T-helper 1 cell (primary cell): ENCODE measurements at places on chromosomes 4 and X.

- DNase-seq = no peak
These were observed 354.3 kb downstream of the GPAT3 start for GRCh38 chr4:83890231-83890630.

DNA sequence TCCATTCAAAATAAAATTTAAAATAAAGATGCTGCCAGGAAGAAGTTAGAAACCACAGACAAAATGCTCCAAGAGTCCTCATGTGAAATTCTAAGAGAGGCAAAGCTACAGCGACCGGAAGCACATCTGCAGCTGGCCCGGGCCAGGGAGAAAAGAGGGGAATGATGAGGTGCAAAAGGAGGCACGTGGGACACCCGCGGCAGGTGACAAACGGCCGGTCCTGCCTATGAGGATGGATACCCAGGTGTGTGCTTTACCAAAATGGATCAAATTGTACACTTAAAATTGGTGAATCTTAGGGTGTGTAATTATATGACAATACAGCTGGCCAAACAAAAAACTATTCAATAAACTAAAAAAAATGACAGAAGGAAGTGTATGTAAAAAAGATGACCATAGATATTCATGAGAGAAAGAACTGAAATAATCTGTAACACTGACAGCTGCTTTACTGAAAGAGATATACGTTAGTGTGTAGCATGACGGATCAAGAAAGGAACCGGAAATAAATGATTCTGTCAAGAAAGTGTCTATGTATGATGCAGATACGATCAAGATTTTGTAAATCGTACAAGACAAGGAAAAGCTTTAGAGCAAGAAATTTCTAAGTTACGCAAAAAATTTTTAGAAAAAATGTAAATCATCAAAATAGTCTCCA, 29.5 kb downstream of the PPP2R3B start:
- DNase-seq = no peak

DNA sequence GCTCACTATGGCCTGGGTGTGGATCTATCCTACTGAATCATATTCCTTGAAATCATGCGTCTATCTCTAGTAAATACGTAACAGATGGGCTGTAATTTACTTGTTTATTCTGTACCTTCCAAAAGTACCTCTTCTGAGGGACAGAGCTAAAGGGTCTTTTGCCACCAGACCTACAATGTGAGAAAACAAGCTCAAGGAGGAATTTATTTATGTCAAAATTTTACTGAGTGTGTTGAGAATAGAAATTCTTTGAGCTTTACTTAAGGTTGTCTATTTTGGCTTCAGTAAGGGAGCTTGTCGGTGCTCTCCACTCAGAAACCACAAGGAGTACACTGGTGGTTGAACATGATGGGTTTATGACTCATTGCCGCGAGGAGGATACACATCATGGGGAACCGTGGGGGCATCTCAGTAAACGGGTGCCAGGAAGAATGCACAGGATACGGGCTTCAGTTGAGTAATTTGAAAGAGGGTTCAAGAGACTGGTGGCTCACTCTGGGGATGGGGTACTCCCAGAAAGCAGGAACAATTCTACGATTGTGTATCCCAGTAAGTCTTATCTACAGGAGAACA, 3.0 kb downstream of the ANK2 start:
- no peak for DNase-seq

DNA sequence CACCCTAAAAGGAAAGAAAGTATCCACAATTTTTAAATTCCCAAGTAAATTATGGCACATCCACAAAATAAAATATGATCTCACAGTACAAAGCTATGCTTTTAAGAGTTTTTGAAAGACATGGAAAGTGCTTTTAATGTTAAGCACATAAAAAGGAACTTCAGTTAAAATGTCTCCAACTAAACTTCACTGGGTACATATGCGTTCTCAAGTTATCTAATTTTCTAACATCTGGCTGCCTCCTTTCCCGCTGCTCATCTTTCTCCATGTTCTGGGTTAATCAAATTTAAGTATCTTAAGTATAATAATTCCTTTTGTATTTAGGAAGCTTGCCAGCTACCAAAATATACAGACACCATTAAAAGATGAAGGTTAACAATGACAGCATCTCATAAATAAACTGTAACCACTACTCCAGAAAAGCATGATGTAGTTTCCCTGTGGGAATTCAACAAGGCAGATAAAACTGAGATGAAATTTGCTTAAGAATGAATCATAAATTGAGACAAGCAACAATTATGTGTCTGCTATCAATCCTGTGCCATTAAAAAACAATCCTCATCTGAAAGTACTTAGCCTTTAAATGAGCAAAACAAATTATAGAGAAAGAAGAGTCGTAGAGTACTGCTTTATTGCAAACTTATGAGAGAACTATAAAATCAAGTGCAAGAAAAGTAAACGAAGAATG, 25.1 kb downstream of the PRSS12 start:
- no peak for DNase-seq

DNA sequence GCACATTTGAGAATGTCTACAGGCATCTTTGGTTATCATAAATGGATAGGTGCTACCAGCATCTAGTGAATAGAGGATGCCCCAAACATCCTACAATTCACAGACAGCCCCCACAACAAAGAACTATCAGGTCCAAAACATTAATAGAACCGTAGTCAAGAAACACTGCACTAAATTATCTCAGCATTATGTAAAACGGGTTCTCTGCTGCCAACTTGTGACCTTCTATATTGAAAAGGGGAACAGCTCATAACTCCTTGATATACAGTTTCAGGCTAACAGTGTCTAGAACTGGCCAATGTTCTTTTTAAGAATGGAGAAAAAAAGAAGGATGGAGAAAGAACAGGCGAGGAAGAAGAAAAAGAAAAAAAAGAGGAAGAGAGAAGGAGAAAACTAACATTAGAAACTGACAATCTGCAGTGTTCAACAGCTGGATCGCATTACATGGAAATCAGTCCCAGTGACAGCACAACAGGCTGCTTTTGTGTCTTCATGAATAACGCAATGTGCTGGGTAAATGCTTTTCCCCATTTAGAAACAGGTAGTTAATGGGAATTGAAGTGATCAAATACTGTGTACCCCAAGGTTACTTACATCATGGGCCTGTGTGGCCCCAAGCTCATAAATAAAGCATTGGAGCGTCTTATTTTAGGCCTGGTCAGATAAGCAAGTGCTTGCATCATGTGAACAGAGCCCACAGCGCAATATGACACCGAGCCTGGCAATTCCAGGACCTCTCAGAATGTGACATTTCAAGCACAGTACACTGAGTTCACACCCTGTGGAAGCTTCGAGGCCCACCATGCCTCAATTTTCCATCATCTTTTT, 339.5 kb downstream of the DHX15 start:
- DNase-seq = no peak

DNA sequence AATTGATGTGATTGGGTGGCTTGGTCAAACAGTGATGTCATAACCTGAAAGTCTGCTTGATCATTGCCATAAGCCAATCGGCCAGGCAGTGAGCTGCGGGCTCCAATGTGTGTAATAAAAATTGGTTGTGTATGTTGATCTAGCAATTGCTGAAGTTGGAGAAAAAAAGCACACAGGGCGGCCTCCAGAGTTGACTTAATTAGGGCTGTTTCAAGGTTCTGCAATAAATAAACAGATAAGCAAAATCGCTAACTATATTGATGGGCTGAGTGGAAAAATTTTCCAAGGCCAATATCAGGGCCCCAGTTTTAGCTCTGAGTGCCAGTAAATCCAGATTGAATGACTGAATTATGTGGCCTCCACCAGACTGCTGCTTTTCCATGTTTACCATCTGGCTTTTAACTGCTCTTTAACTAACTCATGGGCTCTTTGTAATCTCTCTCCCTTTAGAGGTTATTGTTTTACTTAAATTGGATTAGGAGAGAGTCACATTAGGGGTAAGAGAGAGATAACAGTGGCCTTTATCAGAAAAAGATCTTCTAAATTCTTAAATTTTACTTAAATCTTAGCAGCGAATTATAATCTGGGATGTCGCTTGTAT, 160.6 kb upstream of the WDFY3 start:
- DNase-seq = no peak

- no peak for DNase-seq
These were observed 402.6 kb downstream of the INPP4B start for GRCh38 chr4:142443469-142443868.

DNA sequence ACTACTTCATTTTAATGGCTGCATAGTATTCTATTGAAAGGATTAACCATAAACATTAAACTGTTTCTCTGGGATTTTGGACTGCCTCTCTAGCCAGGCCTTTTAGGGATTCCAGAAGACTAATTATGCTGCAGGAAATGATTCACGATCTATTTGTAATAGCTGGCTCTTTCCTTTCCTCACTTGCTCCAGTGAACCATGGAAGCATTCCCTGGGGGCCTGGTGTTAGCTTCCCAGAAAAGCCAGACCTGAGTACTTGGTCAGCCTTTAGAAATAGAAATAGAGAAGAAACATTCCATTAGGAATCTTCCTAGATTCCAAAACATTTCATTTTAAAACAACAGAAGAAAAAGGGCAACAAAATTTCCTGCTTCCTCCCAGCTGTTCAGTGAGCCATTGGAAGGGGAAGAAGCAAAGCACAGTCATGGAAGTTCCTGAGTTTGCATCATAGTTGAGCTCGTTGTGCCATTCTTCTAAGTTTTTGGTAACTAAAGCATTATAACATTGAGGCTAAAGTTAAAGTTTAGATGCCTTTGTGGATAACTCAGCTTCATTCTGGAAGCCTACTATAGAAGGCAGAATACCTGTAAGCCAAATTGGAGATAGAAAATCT, 83.5 kb downstream of the NPNT start:
- DNase-seq = no peak

- no peak for DNase-seq
These were observed 81.9 kb downstream of the FHDC1 start for GRCh38 chr4:153018031-153018430.
